ENCODE measurements at places on chromosomes 2 and 18.

GRCh38 chr2:234556848-234557573, 60.1 kb upstream of the ARL4C start:
- DNase-seq = no peak

GRCh38 chr18:67043276-67043675, 439.4 kb upstream of the CDH19 start:
- no peak for DNase-seq

DNA sequence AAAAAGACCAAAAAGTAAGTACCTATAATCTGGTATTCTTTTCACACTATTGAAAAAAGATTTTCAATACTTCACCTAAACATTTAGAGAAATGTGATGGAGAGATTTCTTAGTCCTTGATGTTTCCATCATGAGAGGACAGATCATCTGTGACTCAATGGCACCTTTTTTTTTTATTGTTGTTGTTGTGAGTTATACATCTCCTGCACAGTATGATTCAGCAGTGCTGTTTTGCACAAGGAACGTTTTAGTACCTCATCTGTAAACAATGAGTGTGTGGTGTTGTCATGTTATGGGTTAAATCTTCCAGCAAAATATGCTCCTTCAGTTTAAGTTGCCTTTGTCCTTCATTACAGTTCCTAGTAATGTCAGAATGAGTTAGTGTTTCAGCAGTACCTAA, 2.2 kb downstream of the KIAA1328 start:
- no peak for DNase-seq

DNA sequence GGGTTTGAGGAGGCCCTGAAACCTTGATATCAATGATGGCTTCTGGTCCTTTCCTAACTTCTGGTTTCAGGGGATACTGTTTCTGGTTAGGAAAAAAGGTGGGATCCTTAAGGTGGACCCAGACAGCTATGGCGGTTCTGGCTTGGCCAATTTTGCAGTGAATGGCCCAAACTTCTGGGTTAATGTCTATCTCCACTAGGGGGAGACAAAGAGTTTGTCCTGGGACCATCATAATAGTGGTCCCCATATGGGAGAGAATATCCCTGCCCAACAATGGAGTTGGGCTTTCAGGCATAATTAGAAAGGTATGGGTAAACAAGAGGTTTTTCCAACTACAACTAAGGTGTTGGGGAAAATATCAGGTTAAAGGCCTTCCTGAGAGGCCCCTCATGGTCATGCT, 273.5 kb downstream of the CALCRL start:
- DNase-seq = no peak

DNA sequence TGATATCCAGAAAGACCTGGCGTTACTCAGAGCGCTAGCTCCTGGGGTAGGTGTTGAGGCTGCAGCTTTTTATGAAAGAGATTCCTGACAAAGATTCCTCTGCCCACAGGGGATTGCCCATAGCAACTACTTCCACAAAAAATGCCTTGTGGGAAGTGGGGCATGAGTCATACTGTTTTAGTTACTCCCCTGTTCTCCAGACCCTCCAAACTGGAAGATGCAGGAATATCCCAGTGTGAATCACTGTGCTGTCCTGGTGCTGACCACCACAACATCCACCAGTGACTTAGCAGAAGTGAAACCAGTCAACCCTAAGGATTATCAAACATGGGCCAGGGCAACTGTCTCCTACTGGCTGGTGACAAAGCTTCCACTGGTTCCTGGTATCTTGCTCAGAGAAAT, 61.8 kb downstream of the CDH2 start:
- no peak for DNase-seq

- DNase-seq = no peak
Observed at GRCh38 chr2:231865222-231865621, 61.0 kb downstream of the NPPC start.

GRCh38 chr2:160371251-160372009, 122.2 kb downstream of the RBMS1 start:
- no peak for DNase-seq

DNA sequence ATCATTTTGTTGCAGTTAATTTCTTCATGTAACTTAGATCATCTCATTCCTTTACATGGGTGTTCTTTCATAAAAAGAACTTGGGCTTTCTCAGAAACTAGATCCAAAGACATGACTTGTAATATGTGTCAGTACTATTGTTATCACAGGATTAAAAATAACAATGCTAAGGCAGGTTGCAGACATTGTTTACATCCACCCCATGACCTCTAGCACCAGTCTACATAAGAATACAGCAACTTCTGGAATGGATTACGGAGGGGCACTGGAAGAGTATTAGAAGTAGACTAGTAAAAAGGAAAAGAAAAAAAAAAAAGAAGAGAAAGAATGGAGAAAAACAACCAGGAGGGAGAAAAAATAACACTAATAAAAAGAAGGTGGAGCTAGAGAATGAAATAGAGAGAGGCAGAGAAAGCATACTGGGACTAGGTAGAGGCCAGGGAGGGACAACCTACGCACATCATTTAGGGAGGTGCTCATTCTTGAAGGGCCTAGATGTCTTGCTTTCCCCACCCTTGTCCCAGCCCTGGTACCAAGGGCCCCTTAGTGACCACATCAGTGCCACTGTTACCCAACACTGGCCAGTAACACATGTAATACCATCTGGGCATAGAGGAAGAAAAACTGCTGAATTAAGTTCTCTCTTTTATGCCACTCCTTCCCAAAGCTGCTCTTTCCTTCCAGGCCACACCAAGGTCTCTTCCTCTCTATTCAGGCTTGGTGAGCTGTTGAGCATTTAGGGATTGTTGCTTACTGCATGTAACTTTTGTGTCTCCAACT, 70.6 kb upstream of the KLF7 start:
- no peak for DNase-seq

DNA sequence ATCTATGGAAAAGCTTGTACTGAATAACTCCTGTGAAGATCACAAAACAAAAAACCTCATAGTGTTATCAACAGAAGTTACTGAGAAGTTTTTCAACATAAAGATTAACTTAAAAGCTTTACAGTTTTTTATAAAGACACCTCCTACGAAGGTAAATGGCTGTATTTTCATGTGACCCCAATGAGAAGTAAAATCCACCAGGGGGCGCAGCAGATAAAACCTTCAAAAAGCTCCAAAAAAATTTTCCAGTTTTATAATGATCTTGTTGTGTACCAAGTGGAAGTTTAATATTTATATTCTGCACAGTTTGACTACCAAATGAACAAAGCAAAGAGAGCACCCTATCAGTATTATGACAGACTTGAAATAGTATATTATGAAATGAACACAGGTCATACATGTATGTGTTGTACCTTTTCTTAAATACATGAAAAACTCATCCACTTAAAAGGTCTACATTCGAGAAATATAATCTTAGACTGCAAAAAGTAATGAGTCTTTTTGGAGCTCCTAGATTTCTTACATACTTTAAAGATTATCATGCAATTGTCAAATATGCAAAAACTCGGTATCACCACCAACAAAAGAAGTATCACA, 38.5 kb downstream of the PNO1 start:
- DNase-seq = no peak

- DNase-seq = no peak
Observed at GRCh38 chr2:216768908-216769411, 73.6 kb upstream of the IGFBP5 start.

DNA sequence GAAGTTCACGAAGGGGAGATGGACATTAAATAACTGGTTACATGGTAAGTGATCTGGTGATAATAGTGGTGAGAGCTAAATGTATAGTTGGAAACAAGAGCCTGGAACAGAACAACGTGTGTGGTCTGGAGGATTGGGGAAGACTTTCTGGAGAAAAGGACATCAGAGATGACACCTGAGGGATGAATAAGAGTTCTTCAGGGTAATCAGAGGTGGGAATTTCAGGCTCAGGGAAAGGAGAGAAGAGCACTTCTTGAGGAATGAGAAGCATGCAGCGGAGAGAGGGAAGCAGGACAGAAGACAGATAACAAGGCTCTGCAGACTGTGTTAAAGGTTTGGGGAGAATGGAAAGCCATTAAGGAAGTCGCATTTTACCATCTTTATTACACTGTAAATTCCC, 450.7 kb downstream of the TNS1 start:
- DNase-seq = no peak

DNA sequence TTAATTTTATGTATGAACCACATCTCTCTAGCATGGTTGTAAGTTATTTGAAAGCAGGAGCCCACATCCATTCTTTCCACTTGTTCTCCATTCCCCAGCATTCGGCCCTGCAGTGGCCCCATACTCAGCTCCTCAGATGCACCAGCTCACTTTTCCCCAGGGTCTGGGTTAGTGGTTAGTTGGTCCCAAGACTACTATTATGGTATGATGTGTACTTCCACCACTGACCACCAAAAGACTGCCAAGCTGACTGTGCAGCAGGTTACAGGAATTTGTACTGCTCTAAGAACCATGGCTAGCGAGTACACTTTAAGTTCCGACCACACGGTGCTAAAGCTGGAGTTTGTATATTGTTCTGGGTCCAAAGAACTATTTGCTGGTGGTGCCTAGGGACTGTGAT, 413.6 kb upstream of the TCF4 start:
- DNase-seq = no peak

DNA sequence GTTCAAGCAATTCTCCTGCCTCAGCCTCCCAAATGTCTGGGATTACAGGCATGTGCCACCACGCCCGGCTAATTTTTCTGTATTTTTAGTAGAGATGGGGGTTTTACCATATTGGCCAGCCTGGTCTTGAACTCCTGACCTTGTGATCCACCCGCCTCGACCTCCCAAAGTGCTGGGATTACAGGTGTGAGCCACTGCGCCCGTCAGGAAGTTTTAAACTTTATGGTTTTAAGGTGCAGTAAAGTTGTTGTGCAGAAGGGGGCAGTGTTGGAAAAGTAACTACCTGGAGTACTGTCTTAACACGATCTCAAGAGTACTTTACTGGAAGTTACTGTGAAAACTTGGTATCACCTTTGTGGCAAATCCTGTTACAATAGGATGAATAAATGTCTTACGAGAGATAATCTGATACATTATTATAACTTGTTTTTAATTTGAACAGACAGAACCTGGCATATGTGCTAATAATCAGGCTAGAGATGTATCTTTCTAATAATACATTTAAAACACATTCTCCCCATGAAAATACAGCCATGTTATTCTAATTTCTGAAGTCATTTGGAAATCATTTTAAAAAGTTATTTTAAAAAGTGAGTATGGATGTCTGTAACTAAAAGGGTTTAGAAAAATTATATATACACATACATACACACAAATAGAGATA, 10.8 kb downstream of the SPDYA start:
- no peak for DNase-seq

DNA sequence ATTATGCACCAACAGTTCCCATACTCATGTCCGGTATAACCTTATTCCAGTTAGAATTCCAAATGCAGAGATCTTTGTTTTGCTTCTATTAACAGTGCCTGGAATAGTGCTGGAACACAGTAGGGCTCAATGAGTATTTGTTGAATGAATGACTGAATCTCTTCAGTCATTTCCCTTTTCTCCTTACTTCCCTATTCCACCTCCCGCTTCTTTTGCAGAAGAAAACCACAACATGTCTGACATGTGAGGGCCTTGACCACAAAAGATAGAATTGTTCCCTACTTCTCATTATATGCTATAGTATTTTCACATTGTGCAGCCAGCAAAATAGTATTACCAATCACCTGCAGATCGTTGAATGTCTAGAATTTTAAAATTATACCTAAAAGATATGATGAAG, 19.5 kb upstream of the HNRNPLL start:
- DNase-seq = no peak

DNA sequence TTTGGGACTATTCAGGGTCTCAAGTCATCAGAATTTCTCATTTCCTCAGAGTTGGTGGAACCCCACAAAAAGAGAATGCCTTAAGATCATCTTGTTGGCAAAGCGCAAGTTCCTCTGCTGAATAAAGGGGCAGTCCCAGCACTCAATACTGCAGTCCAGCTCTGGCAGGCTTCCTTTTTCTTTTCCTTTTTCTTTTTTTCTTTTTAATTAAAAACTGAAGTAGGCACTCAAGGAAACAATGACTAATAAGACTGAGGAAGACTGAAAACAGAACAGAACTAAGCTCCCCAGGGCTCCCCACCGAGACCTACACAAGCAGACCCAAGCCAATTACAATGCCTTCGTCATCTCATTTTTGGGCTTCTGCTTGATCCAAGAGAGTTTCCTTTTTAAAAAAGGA, 82.0 kb downstream of the STK39 start:
- DNase-seq = no peak
